Activated CD4-positive, CD25-positive, alpha-beta regulatory T cell treated with anti-CD3 and anti-CD28 coated beads, Interleukin-2, amount 50 U/mL, for 24 hours (primary cell): ENCODE measurements at places on chromosomes 5 and 9.

DNA sequence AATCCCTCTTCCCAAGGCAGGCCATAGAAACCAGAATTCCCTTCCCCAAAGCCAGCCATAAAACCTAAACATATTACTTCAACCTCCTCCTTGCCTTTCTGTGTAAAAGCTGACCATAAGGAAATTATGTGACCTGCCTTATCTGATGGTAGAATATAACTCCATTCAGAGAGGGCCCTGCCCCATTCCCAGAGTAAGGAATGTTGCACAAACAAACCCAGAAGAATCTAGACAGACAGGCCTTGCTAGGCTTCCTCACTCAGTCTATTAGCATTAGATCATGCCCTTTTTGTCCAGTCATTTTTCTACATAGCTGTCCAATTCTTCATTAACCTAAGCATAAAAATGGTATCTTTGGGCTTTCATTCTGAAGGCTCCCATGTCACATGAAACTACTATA lies 17.8 kb upstream of the IFNB1 start:
- no peak for ATAC-seq

DNA sequence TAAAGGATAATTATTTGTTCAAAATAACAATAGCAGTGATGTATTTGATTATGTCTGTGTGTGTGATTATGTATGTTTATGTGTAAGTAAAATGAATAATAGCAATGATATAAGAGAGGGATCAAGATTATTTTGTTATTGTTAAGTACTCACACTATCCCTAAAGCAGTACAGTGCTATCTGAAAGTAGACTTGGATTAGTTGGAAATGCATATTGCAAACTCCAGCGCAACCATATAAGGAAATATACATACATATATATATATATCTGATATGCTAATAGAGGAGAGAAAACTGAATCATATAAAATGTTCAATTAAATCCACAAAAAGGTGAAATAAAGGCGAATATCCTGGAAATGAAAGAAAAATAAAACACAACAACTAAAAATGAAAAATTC lies 268.4 kb downstream of the HINT1 start:
- no peak for ATAC-seq

DNA sequence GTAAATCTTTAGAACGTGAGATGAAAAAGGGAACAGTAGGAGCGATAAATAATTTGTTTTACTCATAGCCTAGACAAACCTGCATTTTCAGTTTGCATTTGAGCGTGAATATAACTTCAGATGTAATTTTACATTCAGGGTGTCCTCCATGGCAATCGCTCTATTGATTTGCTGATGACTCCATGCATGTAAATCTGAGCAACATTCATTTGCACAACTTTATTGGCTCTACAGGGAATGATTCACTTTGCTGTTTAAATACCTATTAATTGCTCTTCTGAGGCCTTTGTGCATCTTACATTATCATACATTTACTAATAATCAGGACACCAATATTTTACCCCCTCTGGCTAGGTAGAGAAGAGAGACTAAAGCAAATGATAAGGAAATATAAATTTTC lies 122.2 kb downstream of the EGFLAM start:
- ATAC-seq, result no peak

- ATAC-seq, result no peak
Observed at GRCh38 chr5:81151546-81151945, 81.6 kb upstream of the CKMT2 start.

GRCh38 chr9:69018737-69019136 lies 4.8 kb upstream of the PRKACG start:
- no peak for ATAC-seq

- ATAC-seq, result no peak
Observed at GRCh38 chr5:66793049-66793448, 196.9 kb downstream of the MAST4 start.

GRCh38 chr5:36945687-36946086 lies 69.1 kb downstream of the NIPBL start:
- no peak for ATAC-seq

DNA sequence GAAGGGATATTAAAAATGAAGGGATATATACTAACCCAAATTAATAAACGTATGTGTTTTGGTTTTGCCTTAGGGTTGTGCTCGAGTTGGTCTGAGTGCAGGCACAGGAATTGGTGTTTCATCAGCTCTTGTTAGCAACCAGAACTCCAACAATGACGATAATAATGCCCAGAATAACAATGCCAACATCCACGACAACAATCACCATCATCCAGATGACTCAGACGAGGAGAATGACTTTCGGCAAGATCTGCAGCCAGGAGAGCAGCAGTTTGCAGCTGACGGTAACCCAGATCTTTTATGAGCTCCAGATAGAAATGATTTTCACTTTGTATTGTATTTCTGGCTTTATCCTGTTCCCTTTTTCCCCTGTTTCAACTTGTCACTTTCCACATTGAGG lies 33.2 kb downstream of the FBXO38 start:
- no peak for ATAC-seq

DNA sequence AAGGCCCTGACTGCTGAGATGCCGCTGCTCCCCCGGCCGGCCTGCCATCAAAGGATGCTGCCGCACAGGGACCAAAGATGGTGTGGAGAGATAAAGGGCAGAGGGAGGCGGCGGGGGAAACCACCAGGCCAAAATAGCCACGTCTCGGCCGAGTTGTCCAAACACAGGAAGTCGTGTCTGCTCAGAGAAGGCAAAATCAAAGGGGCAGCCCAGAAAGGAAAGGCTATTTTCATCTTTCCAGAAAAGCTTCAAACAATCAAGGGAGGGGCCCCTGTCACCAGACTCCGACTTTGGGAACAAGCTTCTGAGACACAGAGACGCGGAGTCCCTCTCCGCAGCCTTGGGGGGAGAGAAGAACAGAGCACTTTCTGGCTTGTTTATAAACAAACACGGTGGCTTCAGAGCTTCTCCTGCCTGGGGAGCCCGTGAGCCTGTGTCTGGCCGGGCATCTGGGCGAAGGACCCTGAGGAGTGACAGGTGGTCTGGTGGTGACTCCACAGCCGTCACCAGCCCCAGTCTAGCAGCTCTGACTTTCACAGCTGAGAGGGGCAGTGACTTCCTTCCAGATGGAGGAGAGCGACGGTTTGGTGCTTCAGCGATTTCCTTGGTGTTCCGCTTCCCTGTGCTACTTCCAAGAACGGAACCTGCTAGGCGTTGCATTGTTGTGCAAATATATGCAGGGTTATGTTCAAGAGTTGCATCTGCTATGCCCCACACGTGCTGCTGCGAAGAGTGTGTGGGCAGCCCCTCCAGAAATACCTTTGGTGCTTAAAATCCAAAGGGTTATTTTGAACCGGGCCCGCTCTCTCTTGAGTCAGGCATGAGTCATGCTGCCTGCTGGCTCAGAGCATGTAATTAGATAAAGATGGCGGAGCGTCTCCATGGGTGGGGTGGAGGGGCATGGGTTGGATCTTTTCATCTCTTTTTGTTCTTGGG lies 24.0 kb downstream of the ADAMTSL2 start:
- peak; percentile 86 for ATAC-seq

DNA sequence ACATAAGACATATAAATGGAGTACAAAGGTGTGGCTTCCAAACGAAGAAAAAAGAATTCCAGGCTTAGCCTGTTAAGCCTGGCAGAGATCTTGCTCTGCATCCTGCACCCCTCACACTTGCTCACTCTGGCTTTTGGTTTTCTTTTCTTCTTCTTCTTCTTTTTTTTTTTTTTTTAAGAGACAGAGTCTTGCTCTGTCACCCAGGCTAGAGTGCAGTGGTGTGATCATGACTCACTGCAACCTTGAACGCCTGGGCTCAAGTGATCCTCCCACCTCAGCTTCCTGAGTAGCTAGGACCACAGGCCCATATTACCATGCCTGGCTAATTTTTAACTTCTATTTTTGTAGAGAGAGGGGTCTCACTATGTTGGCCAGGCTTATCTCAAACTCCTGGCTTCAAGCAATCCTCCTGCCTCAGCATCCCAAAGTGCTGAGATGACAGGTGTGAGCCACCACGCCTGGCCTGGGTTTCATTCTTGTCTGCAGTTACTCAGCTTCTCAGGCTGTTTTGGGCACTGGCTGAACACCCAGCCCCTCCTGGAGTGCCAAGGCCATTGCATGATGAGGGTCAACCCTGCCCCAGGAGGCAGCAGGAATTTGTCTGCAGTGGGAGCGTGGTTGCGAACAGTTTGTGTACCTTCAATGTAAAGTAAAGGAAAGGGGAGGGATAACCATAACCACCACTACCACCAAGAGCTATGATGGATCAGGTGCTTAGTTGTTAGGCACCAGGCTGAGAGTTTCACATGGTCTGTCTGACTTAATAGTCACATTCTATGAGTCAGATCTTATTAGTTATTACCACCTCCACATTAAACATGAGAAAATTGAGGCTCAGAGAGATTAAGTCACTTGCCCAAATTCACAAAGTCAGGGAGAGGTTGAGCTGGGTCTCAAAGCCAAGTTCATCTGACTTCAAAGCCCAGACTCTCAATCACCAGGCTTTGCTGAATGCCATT lies 219.2 kb upstream of the PANK3 start:
- ATAC-seq, result no peak

DNA sequence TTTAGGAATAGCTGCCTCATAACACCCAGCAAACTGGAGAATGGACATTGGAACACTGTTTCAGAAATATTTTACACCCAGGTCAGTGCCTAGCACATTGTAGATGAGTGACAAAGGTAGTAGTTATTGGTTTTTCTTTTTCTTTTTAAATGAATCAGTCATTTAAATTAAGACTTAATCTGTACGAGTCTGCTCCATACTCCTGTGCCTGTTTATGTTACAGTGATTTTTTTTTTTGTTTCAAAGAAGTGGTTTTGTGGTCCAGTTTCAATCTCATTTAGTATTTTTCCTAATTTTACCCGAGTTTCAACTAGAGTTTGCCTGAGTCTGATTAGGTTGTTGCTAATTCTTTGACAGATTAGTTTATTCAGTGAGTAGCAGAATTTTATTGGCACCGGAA lies 16.2 kb downstream of the LMNB1 start:
- peak; percentile 52 for ATAC-seq

DNA sequence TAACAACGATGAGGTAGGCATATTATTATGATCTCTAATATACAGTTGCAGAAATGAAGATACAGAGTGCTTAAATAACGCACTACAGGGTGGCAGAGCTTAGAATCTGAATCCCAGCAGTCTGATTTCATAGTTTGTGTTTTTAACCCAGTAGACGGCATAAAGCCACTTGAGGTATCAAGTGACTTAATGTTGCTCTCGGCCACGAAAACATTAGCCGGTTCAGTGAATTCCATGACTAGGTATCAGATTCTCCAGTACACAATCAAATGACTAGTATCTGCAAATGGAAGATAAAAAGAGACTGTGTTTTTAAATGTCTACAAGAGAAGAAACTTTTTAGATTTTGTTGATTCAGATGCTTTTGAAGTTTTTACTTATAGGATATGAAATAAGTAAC lies 24.8 kb downstream of the SMC2 start:
- ATAC-seq, result no peak

GRCh38 chr9:16132513-16132912 lies 579.7 kb downstream of the CCDC171 start:
- no peak for ATAC-seq

- ATAC-seq, result no peak
Observed at GRCh38 chr5:149135536-149136201, 5.6 kb upstream of the ABLIM3 start.

DNA sequence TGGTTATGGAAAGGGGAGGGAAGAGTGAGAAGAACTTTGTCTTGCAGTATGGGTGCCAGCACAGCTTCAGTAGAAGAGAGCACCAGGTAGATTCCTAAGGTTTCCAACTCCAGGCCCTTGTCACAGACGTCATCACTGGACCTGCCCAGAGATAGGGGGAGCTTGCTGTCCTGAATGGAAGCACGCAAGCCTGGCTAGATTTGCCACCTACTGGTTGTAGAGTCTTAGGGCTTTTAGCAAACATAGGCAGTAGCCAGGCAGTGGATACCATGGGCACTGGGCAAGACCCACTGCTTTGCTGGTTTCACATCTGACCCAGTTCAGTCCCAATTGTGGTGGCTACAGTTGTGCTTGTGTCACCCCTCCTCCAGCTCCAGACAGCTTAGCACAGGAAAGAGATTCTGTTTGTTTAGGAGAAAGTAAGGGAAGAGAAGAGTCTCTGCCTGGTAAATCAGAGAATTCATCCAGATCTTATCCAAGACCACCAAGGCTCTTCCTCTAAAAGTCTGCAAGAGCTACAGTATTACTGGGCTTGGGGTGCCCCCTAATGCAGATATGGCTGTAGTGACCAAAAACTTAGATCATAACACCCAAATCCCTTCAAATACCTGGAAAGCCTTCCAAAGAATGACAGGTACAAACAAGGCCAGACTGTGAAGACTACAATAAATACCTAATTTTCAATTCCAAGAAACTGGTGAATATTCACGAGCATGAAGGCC lies 158.9 kb downstream of the HINT1 start:
- ATAC-seq, result no peak

- ATAC-seq, result no peak
Observed at GRCh38 chr9:114317665-114318357, 5.1 kb upstream of the ORM1 start.

DNA sequence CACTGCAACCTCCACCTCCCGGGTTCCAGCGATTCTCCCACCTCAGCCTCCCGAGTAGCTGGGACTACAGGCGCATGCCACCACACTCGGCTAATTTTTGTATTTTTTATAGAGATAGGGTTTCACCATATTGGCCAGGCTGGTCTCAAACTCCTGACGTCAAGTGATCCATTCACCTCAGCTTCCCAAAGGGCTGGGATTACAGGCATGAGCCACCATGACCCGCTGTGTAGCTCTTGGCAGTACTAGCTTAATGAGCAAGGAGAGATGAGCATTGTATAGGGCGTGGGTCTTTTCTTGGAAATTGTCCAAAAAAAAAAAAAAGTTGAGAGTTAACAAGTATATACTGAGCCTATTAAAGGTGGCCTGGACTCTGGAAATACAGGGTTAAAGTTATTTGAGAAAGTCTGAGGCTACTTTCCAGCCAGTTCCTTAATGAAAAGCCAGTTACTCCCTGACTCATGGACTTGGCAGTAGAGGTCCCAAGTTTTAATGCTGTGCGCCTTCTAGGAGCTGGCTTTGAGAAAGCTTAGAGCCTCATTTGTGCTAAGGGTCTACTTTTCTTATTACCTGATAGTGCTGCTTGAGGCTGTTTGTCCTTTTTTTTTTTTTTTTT lies 4.2 kb upstream of the FGF18 start:
- no peak for ATAC-seq

DNA sequence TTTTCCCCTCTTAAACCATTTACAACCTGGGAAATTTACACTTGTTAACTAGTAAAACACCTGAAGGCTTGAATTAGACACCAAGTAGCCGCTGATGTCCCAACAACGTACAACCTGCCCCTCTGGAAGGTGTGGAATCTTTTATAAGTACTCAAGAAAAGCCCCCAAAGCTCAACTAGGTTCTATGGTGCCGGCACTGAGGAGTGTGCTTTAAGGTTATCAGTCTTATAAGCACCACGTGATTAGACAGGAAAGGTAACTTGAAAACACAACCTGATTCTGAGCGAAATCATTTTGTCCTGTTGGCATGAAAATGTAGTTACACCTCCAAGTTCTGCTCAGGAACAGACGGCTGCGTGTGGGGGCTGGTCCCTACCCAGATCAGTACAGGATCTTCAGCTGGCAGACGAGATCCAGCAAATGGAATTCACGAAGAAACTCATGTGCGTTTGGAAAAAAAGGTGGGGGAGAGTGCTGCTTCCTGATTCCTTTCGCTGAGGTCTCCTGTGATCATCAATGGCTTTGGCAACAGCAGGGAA lies 195.5 kb downstream of the MEF2C start:
- no peak for ATAC-seq

GRCh38 chr9:114223564-114224246 lies 68.4 kb downstream of the COL27A1 start:
- ATAC-seq, result no peak

- ATAC-seq, result no peak
Observed at GRCh38 chr5:176739461-176740051, 70.8 kb upstream of the UNC5A start.

GRCh38 chr5:170573660-170574059 lies 69.8 kb downstream of the KCNIP1 start:
- ATAC-seq, result no peak
